ENCODE measurements at places on chromosomes 6 and 20.

GRCh38 chr20:42752620-42753019 lies 437.1 kb downstream of the PTPRT start:
- DNase-seq = no peak

- DNase-seq = no peak
Observed at GRCh38 chr6:128397996-128398395, 122.4 kb downstream of the PTPRK start.

DNA sequence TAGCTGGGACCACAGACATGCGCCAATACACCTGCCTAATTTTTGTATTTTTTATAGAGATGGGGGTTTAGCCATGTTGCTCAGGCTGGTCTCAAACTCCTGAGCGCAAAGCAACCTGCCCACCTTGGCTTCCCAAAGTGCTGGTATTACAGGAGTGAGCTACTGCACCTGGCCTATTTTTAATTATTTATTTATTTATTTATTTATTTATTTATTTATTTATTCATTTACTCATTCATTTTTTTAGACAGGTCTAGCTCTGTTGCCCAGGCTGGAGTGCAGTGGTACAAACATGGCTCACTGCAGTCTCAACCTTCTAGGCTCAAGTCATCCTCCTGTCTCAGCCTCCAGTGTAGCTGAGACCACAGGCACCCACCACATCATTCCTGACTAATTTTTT lies 434.3 kb downstream of the DOK5 start:
- no peak for DNase-seq

DNA sequence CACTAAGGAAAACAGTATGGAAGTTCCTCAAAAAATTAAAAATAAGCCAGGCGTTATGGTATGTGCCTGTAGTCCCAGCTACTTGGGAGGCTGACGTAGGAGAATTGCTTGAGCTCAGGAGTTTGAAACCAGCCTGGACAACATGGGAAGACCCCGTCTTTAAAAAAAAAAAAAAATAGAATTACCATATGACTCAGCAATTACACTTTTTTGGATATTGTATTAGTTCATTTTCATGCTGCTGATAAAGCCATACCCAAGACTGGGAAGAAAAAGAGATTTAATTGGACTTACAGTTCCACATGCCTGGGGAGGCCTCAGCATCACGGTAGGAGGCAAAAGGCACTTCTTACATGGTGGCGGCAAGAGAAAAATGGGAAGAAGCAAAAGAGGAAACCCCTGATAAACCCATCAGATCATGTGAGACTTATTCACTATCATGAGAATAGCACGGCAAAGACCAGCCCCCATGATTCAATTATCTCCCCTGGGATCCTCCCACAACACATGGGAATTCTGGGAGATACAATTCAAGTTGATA lies 10.8 kb upstream of the SMIM29 start:
- no peak for DNase-seq

DNA sequence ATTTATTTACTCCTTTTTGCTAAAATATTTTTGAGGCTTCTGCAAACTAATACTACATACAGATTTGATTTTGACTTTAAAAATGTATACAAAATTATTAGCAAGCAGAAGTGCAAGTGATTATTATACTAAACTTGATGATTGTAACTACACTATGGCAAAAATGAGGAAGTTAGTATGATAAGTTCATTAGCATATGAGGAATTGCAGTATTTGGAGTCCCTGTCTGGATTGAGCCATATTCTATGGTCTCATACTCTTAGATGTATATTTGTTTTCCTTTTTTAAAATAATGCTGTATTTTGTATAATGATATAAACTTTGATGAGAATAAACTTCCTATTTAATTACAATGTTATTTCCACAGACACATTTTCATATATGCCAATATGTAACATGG lies 13.9 kb downstream of the CRISP3 start:
- no peak for DNase-seq
